ENCODE measurements at places on chromosomes 16 and 17.

DNA sequence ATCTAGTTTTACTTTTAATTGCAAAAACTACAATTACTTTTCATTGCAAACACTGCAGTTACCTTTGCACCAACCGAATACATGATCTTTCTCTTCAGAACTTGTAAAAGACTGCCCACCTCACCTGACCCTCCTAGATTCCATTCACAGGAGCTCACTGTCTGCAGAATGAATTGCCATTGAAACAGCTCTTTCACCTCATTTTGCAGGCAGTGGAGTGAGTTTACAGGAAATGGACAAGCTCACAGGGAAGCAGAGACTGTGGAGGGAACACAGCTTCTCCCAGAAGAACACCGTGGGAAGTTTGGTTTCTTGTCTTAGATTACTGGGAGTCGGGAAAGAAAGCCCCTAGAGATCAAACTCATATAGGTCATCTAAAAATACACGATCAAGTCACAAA, 439.7 kb upstream of the RBFOX1 start:
- no peak for DNase-seq

GRCh38 chr17:14553847-14554246, 253.0 kb downstream of the HS3ST3B1 start:
- no peak for DNase-seq

- peak; percentile 48 for DNase-seq
These were observed 612 bp downstream of the CISD3 start for GRCh38 chr17:38730526-38731379.

DNA sequence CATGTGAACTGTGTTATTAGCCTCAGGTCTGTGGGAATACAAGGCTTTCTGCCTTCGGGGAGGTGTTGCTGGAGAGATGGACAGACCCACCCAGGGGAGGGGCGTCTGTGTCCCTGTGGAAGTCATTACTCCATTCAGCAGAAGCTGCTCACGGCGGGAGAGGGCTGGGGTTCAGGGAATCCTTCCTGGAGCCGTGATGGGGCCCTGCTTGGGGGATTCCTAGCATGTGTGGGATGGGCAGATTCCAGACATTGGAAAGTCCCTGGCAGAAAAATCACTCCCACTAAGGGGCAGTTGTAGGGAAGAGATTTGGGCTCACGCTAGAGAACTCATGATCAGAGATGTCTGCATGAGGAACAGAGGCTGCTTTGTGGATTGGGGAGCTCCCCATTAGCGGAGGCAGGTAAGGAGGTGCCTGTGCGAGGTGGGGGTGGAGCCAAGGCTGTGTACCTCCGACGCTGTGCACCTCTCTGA, 56.3 kb upstream of the IL34 start:
- DNase-seq = no peak

DNA sequence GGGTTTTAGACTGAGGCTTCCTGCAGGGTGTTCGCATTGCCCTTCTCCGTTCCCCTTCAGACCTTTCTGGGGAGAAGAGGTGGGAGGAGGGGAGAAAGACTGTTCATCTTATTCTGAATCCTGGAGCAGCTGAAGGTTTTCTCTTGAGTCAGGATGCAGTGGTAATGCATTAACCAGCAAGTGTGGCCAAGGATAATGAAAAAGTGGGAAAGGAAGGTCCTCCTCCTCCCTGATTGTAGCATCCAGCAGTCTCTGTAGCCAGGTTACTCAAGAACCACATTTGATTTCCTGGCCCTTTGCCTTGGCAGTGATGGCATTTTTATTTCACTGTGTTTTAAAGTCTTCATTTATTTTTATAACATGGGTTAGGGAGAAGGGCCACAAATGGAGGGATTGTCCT, 59.1 kb downstream of the CYLD start:
- DNase-seq = no peak

DNA sequence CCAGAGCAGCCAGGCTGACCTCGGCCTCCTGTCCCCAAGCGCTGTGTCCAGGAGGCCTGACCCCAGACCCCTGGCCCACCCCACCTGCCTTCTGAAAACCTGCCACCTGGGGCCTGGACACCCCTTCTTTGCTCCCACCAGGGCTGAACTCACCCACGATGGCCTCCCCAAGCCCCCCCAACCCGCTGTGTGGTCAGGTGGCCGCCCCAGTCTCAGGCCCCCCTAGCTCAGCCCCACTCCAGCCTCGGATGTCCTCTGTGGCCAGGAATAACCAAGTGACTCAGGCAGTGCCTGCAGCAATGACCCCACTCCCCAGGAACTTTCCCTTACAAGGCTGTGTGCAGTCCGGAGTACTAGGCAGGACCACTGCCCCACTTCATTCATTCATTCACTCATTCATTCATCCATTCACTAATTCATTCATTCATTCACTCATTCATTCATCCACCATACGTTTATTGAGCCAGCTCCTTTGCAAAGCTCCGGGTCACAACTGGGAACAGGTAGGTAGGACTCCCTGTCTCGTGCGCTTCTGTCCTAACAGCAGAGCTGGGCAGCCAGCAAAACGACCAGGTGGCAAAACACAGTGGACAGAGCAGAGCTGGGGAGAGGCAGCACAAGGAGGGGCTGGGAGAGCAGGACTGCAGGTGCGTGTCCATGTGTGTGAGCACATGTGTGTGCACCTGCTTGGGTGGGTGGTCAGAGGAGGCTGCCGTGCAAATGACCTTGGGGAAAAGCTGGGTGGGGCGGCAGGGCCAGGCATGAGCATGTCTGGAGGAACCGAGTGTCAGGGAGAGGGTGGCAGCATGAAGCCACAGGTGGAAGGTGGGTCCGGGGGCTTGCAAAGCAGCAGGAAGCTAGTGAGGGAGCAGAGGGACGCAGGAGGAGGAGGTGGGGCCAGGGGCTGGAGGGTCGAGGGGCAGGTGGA, 75.8 kb upstream of the CBX4 start:
- DNase-seq = no peak

GRCh38 chr17:59178266-59178985, 22.9 kb downstream of the PRR11 start:
- DNase-seq = no peak

- DNase-seq = no peak
These were observed 6.3 kb downstream of the ACSF3 start for GRCh38 chr16:89099905-89100304.

DNA sequence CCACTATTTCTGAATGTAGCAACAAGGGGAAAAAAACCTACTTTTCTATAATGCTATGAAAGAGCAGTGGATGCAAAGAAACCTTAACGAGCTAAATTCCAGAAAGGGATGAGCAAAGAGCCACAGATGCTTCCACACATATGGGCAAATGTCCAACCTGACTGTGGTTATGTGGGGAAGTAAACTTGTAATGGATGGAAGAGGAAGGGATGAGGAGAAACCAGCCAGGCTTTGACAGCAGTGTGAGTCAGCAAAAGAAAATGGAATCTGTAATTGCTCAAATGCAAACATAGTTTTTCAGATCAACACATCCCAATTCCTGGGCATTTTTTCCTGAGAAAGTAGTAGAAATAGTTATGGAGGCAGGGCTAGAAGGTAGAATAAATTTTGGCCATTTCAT, 204.8 kb upstream of the CPHXL start:
- no peak for DNase-seq

GRCh38 chr17:74146196-74146595, 57.3 kb upstream of the RPL38 start:
- DNase-seq = no peak

- no peak for DNase-seq
These were observed 1.6 kb downstream of the KCNG4 start for GRCh38 chr16:84237994-84238750.

GRCh38 chr16:50697881-50698767, 4.7 kb downstream of the NOD2 start:
- DNase-seq = peak; percentile 17

GRCh38 chr17:53628011-53628410, 194.7 kb upstream of the KIF2B start:
- DNase-seq = peak; percentile 69

DNA sequence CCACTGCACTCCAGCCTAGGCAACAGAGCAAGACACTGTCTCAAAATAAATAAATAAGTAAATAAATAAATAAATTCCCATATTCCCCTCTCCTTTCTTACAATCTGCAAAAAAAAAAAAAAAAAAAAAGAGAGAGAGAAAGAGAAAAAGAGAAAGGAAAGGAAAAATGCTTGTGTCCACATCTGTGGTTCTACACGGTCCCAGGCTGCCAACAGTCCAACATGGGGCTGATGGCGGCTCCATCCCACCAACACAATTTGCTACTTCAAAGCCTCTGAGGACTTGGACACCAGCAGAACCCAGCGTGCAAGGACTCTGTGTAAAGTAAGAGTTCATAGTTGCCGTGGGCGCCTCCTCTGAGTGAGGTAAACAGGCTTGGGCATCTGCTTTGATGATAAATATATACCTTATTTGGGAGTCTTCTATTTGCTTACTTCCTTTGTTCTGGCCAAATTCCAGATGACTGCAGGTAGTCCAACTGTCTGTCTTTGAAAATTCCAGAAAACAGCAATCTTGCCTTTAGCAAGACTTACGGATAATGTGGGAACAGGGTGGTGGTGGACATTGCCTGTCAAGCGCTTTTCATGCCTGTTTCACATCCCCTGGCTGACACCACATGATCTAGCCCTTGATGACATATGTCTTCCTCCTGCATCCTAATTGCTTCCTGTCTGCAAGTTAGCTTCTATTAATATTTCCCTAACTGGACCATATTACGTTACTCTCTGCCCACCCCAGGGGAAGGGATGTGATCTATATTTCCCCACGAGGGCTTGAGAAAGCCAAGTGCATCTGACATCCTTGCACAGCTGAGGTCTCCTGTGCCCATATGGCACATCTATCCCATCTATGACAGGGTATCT, 10.1 kb downstream of the LITAF start:
- DNase-seq = no peak

- no peak for DNase-seq
These were observed 106.8 kb downstream of the LITAF start for GRCh38 chr16:11479916-11480315.

GRCh38 chr17:38637951-38638350, 32.2 kb upstream of the SRCIN1 start:
- DNase-seq = no peak

DNA sequence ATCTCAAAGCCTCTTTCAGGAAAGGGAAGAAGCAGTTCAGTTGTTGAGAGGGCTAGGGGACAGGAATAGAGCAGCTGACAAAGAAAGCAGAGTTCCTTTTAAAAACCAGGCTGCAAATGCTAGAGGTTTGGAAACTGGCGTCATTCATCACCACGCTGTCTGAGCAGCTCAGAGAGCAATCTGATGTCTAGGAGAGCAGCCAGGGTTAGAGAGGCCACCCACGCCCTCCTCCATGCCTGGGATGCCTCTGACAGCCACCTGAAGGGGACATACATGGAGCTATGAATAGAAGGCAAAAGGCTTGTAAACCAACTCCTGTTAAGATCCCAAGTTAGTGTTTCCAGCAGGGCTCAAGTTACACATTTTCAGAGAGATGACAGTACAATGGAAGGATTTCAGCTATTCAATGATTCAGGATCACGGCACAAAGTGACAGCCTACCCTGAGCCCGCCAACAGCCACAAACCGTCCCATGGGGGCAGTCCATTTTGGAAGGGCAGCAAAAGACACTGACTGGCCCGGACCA, 12.4 kb downstream of the RAB5C start:
- DNase-seq = no peak

DNA sequence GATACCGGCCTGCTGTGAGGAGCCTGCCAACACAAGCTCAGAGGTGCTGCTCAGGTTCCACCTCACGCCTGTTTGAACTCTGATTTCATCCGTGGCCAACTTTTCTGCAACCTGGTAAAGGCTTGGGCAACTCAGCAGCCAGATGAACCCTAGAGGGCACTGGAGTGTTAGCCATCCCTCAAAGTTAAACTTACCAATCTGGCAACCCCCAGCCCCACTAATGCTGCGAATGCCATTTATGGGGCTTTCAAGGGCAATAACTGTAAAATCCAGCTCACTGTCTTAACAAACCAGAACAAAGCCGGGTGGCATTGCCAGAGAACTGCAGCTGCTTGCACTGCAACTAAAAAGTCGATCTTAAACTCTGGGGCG, 105.5 kb downstream of the AXIN2 start:
- DNase-seq = no peak

DNA sequence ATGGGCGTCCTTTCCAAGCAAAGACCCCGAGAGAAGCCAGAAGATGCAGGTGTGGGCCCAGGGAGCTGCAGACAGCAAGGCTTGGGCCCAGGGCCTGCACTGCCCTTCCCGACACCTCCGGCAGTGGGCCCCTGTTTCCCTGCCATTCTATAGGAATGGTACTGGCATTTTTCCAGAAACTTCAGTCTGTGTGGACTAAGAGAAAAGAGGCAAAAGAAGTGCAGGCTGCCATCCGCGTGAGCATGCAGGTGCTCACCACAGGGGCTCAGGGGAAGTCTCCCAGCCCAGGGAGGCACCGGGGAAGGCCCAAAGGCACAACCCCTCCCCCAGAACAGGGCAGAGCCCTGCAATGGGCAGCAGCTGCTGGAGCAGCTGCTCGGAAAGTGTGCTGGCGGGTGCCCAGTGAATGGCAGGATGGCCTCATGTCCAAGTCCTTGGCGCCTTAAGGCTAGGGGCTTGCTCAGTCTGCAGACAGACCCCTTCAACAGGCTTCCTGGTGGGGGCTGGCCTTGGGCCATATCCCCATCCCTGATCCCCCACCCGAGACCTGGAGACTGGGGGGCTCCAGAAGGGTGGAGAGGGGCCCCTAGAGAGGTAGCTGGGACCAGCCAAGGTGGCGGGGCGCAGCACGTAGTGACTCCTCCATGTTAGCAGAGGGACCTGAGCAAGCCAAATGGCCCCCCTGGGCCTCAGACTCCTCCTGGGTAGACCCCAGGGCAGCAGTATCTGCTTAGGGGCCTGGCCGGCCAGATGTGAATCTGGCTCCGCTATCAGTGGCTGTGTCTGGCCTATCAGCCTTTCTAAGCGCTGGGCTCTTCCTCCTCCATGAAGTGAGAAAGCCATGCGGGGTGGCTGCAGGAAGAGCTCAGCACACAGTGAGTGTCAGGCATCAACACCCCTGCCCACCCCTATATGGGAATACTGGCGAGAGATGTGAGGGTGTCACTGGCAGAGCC, 6.7 kb upstream of the TPPP3 start:
- no peak for DNase-seq

- peak; percentile 35 for DNase-seq
These were observed 14.9 kb upstream of the TEX2 start for GRCh38 chr17:64277831-64278562.

DNA sequence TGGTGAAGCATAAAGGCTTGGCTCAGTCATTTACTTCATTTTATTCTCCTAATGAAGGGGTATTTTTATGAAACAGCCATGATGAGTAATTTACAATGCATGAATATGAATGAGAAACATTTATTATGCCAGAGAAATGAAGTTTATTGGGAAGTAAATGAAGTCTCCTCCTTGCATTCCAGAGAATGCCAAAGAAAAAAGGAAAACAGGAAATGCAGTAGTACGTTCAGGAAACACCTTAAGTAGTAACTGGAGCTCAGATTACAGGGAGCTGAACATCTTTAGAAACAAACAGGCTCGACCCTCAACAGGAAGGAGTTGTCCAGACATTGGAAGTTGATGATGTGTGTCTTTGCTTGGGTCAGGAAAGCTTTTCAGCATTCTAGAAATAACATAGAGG, 4.6 kb downstream of the KRT34 start:
- DNase-seq = no peak

- DNase-seq = peak; percentile 98
These were observed 21.2 kb upstream of the MTSS2 start for GRCh38 chr16:70706948-70707465.
